ENCODE measurements at places on chromosomes 2 and 18.

DNA sequence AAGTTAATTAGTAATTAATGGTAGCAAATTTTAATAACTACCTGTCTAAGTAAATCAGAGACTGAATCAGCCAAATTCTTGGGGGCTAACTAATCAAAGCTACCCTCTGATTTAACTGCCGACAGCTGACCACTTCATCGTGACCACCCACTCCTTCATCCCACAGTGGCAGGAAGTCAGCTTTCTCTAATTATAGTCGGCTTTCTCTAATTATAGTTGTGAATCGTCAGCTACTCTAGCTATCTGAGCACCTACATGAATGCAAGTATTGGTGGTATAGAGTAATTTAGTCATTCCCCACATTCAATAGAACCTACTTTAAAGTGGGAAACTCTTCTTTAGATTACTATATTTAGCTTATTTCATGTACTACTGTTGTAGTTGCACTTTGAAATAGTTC, 185.5 kb downstream of the PTGR3 start:
- DNase-seq, result no peak

DNA sequence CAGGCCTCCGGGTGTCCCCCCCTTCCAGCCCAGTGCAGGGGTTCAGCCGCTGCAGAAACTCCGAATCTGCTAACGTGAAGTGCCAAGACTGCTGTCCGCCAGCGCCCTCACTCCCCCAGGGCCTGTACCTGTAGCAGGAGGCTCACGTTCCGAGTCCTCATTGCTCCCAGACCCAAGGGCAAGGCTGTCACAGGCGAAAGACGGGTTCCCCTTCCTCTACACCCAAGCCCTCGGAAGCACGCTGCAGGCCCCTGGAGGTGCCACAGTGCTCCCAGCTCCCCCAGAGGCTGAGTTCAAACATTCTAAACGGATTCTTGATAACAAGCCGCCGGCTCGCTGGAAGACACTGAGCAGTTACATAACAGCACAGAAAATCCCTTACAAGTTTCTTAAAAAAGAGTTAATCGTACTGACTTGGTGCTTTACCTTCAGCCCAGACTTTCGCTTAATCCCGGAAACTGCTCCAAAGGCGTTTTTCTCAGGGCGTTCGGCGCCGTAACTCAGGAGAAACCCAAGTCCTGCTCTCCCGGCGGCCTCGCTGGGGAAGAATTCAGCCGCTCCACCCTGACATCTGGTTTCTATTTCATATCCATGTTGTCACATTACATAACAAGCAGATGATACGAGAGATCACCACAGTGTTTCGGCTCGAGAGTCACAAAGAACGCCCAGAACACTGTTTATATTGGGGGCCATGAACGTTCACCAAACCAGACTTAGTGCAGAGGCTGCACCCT, 92.0 kb downstream of the HDAC4 start:
- DNase-seq, result no peak

- DNase-seq, result no peak
Measured at GRCh38 chr2:56874717-56875116, 690.9 kb downstream of the CCDC85A start.

- no peak for DNase-seq
Measured at GRCh38 chr2:216222650-216223352, 113.7 kb downstream of the XRCC5 start.

Measured in T-helper 17 cell (primary cell).